CD4-positive, alpha-beta T cell (primary cell): ENCODE measurements at places on chromosomes 11 and 22.

DNA sequence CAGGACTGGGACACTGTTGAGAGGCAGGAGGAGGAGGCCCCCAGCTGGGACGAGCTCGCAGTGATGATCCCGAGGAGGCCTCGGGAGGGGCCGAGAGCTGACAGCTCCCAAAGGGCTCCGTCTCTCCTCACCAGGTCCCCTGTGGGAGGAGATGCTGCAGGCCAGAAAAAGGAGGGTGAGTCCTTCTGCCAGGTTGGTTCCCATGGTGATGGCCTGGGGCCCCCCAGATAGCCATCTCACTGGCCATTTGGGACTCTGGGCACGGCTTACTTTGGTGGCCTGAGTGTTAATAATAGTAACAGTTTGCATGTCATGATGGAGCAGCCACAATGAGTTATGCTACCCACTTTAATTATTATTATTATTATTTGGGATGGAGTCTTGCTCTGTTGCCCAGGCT lies 18.9 kb downstream of the TRIOBP start:
- DNase-seq = no peak

DNA sequence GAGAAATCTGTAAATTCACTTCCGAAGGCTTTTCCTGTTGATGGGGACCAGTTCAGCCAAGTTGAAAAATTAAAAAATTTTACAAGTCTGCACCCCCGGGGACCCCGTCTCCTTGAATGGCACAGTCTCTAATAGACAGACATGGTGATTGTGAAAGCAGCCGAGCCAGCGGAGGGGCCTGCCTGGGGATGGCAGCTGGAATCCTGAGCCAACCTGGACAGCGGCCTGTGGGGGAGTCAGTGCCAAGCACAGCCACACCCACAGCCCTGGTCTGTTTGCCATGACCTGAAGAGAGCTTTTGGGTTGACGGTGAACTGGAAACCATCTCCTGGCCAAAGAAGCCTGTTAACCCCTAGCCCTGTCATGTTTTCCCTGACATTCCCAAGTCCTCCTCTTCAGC lies 64.7 kb downstream of the PARVG start:
- DNase-seq = no peak

DNA sequence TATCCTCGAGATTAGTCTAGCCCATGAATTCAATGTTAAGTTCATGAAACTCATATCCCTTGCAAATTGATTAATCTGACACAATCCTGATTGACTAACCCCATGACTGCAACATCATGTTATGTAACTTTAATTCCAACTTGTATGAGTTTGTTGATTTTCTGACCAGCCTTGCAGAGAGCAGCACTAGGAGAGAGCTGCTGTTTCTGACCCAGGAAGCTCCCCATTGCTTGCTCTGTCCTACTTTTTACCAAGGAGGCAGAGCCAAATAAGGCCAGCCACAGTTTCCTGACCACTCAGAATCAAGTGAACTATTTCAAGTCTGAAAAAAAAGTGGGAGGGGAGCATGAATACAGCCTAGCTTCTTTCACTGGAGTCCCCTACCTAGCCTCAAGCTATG lies 13.2 kb downstream of the MPZL3 start:
- no peak for DNase-seq

DNA sequence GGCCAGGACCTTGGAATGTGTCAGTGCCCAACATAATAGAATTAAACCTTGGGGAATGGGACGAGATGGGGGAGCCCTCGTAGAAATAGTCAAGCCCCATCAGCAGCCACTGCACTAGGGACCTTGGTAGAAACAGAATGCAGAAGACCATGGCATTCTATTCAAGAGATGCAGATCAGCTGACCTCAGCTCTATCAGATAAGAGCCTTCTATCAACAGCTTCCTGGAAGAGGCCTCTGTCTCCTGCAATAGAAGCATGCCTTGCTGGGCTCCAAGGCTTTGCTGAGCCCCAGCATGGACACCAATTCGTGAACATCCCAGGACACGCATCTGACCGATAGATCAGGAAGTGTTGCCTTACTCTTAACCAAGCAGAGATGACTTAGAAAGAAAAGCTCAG lies 27.5 kb upstream of the FLI1 start:
- DNase-seq = no peak

DNA sequence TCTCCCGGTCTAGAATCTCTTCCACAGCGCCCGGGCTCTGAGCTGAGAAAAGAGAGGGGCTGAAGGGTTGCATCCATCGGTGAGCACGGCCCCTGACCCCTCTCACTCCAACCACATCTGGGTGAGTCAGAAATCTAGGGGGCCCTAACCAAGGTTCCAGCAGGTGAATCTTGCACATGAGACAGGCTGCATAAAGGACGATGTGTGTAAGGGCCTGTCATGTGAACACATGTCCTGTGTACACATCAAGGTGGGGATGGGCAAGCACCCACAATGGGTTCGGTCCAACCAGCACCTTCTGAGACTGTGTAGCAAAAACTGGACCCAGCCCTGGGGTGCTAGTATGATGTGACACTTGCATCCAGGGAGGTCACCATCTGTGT lies 1.2 kb downstream of the BET1L start:
- no peak for DNase-seq

- no peak for DNase-seq
Observed at GRCh38 chr11:116661056-116661455, 111.7 kb downstream of the BUD13 start.

GRCh38 chr11:90171359-90171758 lies 36.9 kb downstream of the NAALAD2 start:
- DNase-seq = no peak

DNA sequence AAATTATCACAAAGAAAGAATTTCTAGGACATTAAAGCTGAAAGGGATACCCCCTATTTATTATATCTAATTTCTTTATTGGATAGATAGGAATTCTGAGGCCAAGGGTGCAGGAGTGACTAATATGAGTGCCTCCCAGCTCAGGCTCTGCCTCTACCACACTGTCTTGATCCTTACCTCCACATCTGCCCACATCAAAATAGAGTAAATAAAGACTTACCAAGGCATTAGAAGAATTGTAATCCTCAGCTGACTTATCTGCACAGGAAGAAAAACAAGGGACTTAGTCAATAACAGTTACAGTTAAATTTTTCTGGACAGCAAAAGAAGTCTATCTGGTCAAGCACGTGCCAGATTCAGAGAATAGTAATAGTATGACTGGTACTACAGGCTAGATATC lies 72.6 kb upstream of the GDPD4 start:
- DNase-seq = no peak

DNA sequence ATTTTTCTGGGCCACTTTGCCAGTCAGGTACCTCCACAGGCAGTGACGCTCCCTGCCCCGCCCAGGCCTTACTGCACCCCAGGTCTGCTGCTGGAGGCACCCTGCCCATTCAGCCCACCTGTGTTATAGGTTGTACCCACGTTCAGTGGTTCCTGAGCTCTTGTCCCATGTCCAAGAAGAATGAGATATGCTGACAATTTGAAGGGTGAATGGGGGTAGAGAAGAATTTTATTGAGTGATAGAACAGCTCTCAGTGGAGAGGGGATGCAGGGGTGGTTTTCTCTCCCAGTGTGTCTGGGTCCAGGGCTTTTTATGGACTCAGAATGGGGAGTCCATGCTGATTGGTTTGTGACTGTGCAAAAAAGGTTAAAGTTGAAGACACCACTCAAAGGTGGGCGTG lies 149.7 kb downstream of the LDLRAD3 start:
- DNase-seq = no peak

DNA sequence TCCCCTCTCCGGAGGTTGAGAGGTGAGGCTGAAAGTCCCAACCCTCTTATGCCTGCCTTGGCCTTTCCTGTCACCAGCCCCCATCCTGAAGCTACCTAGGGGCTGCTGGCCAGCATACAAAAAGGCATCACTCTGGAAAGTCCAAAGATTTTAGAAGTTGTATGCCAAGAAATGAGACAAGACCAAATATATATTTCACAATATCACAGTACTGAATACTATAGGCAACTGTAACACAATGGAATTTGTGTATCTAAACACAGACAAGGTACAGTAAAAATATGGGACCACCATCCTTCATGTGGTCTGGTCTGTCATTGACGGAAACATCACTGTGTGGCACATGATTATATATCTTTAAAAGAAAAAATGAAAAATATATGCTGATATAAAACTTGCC lies 4.2 kb downstream of the KLHL22 start:
- no peak for DNase-seq

DNA sequence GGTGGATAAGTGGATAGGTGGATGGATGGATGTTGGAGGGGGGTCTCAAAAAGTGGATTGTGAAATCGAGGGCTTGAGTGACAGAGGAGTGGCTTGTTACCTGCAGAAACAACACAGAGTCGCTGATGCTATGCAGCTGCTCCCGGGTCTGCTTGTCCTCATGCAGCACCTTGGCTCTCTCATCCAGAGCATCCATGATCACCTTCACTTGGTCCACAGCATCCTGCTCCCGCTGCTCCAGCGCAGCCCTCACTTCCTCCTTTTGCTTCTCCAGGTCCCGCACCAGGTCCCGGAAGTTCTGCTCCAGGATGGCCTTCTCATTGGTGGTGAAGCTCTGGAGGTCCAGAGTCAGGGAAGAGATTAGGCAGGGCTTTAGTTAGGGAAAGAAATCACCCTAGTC lies 10.7 kb downstream of the TRIM29 start:
- DNase-seq = no peak

DNA sequence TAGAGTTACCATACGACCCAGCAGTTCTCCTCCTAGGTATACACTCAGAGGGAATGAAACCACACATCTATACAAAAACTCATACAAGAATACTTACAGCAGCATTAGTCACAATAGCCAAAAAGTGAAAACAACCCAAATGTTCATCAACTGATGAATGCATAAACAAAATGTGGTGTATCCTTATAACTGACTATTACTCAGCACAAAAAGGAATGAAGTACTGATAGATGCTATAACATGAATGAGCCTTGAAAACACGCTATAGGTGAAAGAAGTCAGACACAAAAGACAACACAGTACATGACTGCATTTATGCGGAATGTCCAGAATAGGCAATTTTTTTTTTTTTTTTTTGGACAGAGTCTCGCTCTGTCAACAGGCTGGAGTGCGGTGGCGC lies 23.1 kb downstream of the NCAPD3 start:
- no peak for DNase-seq
